ENCODE measurements at places on chromosomes 7 and 10. TPM values are rescaled to one million over a fixed set of nuclear protein-coding genes. Genes with fewer than 3 reads are reported as not detected.

PPP1R3C gene
- not detected for polyA plus RNA-seq

PTPRZ1 gene
- polyA plus RNA-seq, result not detected

ZPBP gene
- polyA plus RNA-seq, result 0.28 TPM

IRF5 gene
- polyA plus RNA-seq, result 31.7 TPM

CALHM3 gene
- not detected for polyA plus RNA-seq

TAS2R5 gene
- polyA plus RNA-seq, result not detected

ERVW-1 gene
- not detected for polyA plus RNA-seq

FLNC gene
- not detected for polyA plus RNA-seq

GPER1 gene
- polyA plus RNA-seq, result not detected

AOC1 gene
- not detected for polyA plus RNA-seq

SLC25A40 gene
- 21.0 TPM for polyA plus RNA-seq

KIAA1549 gene
- not detected for polyA plus RNA-seq

GPC2 gene
- polyA plus RNA-seq, result not detected

C10orf120 gene
- polyA plus RNA-seq, result not detected

CEP55 gene
- polyA plus RNA-seq, result not detected

BICC1 gene
- polyA plus RNA-seq, result 0.08 TPM

AKR1E2 gene
- polyA plus RNA-seq, result not detected

NPTX2 gene
- polyA plus RNA-seq, result not detected

TMEM213 gene
- polyA plus RNA-seq, result not detected

LIPK gene
- polyA plus RNA-seq, result not detected

ACBD7 gene
- not detected for polyA plus RNA-seq

CPVL gene
- 4.3 TPM for polyA plus RNA-seq

GPR26 gene
- polyA plus RNA-seq, result not detected

WBP1L gene
- polyA plus RNA-seq, result 34.1 TPM

CPN1 gene
- polyA plus RNA-seq, result not detected

TET1 gene
- 1.5 TPM for polyA plus RNA-seq

ZNF680 gene
- polyA plus RNA-seq, result 5.3 TPM

IFIT1 gene
- 6.0 TPM for polyA plus RNA-seq

HTR7 gene
- 0.61 TPM for polyA plus RNA-seq

C10orf67 gene
- polyA plus RNA-seq, result not detected

KBTBD2 gene
- polyA plus RNA-seq, result 79.2 TPM

DLX6 gene
- not detected for polyA plus RNA-seq

FGFBP3 gene
- polyA plus RNA-seq, result 3.1 TPM

GPR85 gene
- not detected for polyA plus RNA-seq

CALHM2 gene
- polyA plus RNA-seq, result 125 TPM

PAPOLB gene
- not detected for polyA plus RNA-seq

ADAM22 gene
- polyA plus RNA-seq, result 1.3 TPM

CRHR2 gene
- polyA plus RNA-seq, result not detected
